Eye (tissue), 1 donor: ENCODE measurements at places on chromosomes 1 and 21.

DNA sequence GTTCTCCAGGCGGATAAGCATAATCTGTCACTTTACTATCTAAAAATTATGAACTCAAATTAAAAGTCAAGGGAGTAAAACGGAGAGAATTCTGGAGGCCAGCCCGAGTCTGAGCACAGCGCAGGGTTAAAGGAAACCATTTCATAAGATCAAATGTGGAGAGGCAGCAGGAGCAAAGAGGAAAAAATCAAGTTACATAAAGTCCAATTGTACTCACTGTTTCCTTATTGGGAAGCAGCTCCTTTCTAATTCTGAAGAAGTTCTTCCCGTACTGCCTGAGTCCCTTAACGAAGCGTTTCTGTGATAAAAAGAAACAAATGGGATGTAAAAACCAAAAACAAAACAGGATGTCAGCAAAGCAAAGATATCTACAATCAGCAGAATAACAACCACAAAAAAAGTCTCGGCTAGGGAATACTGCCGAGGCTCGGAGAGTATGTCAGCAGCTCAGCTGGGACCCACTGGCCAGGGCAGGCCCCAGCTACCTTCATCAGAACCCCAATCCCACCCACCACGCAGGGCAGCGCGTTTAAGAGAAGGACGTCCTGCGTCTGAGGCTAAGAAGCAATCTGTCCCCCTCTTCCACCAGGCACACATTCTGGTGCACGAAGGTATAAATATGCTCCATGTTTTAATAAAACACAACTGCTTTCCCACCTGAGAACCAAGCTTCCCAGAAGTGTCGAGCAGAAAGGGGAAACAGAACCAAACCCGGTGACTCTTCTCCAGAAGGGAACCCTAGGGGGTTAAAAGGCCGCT, 104.8 kb downstream of the SLC45A1 start:
- peak; percentile 65 for DNase-seq

DNA sequence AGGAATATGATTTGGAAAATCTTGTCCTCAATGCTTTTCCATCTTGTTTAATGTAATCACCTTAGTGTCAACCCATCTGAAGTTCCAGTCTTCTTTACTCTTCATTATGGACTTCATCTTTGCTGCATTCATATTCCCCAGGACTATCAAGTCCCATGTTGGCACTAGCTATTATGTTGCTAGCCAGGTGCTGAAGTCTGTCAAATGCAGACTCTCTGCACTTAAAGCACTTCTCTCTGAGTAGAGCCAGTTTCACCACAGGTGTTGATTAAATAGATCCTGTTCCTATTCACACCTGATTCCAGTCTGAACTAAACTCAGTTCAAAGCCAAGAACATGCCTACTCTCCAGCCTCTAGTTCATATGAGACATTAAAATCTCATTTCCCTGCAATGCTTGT, 75.0 kb upstream of the PKN2 start:
- DNase-seq = no peak

GRCh38 chr1:178495158-178495557, 1.6 kb downstream of the CLEC20A start:
- no peak for DNase-seq

DNA sequence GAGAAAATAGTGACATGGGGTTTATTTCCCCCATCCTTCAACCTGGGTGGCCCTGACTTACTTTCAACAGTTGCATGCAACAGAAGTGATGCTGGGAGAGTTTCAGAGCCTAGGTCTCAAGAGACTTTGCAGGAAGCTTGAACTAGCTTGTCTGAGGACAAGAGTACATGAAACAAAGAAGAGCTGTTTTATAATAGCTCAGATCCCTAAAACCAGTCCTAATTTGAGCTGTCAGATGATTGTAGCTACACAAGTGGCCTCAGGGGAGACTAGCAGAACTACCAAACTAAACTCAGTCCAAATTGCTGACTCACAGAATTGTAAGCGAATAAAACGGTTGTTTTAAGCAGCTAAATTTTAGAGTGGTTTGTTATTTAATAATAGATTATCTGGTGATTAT, 17.1 kb downstream of the RC3H1 start:
- DNase-seq = peak; percentile 59

GRCh38 chr1:223246476-223247112, 103.5 kb upstream of the TLR5 start:
- no peak for DNase-seq

GRCh38 chr1:228472655-228473054, 14.5 kb upstream of the RNF187 start:
- no peak for DNase-seq

DNA sequence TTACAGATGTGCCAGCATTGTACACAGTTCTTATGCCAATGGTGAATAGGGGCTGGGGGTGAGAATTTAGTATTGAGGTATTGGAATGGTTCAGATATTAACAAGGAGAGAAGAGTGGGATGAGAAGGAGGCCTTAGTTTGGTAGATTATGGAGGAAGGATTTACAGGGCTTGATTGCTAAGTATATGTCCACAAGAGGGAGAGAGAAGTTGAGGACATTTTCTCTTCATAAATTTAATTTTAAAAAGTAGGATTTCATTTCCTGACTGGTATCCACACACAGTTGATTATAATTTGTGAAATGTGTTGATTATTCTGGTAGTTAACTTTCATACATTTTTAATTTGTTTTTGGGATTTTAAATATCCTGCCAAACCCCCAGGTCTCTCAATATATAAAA, 213.0 kb downstream of the ADGRL2 start:
- DNase-seq = no peak

- no peak for DNase-seq
These were observed 16.5 kb downstream of the LHX4 start for GRCh38 chr1:180246579-180246978.

DNA sequence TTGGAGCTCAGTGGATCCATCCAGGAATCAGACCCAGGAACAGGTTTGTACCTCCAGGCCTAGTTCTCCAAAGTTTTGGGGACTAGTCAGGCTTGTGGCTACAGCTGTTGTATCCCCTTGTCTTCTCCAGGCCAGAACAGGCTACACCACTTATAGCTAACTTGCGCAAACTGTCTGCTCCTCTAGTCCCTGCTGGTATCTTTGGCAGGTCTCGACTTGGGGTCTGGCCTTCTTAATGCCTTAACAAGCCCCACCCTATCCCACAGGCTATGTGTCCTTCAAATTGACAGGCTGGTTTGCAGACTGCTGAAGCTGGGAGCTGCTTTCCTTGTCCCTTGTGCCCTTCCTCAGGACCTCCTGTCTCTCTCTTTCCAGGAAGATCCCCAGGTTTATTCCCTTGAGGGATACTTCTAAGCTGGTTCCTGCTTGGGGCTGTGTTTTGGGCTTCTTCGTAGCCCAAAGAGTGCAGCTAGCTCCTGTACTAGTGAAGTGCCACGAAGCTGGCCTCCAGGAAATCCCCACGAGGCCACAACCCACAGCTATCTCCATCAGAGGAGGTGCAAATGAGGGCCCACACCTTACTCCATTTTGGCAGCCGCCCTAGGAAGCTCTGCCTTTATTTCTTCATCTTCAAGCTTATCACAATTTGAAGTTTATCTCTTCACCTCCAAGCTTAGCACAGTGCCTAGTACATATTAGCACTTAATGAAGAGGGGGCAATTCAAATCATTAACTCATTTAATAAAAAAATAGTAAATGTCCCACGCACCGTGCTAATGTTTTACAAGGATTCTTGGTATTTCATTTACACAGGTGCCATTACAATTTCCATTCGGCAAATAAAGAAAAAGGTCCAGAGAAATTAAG, 683 bp upstream of the DMAP1 start:
- no peak for DNase-seq

DNA sequence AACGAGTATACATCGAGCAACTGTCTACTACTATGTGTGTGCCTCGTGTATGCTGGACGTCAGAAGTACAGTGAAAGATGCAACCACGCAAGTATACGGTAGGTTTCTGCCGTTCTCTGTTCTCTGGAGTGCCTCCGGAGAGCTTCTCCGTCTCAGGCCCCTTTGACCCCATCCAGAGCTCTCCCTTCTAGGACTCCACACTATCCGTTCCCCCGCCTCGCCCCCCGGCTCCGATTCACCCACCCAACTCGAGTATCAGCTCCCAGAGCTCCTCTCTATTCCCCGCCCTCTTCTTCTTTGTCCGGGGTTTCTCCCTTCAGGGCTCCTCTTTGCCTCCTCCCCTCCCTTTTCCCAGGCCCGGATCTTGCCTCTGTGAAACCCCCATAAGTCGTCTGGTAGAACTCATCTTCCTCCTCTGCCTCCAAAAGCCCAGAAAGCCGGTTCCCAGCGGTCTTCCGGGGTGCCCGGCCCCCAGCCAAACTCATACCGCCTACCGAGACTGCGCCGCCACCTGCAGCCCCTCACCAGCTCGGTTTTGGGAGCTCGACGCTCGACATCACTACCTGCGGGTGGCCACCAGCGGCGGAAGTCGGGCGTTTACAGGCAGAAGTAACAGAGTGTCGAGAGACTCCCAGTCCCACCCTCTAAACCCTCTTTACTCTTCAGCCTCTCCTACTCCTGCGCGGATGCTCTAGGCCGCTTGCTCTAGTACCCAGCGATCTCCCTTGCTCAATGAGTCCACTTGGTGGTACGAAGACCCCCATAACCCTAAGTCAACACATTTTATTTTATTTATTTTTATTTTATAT, at the start of gene VPS72:
Gene VPS72, minus strand, starts transcription at position 561 of the 809 bp plus-strand sequence. Its CDS starts 76 bp downstream, at position 485.
- DNase-seq = peak; percentile 96

DNA sequence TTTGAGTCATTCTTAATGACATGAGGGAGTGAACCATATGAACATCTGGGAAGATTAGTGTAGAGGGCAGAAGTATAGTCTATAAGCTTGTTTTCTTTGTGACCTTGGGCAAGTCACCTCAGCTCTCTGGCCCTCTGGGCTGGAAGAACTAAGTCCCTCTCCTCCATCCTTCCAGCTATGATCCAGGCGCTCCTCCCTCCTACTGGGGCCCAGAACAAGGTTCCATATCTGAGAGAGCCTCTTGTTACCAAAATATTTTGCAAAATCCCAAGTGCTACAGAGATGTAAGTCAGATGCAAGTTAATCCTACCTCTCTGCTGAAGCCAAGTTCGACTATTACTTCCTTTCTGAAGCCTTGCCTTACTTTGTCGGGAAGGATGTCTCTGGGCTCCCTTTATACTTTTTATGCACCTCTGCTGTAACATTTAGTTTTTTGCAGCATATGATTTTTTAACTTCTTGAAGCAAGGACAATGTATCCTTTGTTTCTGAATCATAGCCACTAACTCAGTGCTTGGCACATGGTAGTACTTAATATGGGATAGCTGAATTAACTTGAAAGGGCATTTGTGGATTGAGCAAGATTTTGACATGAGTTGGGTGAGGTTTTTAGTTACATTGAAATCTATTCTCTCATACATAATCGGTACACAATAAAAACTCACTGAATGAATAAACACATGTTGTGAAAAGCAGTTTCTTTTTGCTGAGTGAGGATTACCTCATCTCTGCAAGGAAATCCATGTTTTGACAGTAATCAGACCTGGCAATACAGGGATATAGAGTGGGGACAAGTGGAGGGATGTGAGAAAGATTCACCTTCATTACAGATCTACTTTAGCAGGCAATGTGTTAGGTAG, 54.7 kb upstream of the BEND5 start:
- no peak for DNase-seq

DNA sequence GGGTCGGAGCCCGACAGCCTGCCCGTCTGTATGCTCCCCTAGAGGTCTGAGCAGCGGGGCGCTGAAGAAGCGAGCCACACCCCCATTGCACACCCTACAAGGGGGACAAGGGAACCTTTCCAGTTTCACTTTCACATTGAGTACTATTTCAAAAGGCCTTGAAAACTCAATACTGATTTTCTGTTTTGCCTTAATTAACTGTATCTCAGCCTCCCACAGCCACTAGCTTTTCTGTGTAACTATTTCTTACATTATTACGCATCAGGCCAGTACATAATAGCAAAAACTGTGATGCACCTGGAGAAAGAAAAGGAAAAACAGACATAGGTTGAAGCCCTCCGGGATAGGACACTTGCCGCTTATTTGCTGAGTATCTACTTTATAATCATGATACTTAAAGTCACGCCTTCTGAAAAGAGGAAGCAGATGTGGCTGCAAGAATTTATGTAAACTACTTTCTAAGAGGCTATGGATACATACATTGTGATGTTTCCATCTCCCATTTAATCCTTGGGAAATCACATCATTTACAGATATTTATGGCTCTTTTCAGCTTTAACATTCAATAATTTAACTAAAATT, 1719.5 kb downstream of the MRPL39 start:
- no peak for DNase-seq

DNA sequence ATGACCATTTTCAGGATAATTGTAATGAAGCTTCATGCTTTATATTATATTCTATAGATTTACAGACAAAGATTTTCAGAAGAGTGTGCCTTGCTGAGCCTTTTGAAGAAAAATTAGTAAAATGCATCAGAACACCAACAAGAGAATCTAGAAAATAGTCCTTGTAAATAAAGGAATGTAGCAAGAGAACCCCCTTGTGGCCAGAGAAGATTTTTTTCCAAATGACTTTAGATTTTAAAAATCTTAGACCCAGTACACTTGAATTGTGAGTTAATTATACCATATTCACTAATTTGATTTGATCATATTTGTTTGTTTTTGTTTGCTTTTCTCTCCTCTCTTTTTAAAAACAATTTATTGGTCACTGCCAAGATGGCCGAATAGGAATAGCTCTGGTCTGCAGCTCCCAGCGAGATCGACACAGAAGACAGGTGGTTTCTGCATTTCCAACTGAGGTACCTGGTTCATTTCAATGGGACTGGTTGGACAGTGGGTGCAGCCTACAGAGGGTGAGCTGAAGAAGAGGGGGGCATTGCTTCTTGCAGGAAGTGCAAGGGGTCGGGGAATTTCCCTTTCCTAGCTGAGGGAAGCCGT, 12.8 kb upstream of the IFI44L start:
- DNase-seq = peak; percentile 58

- DNase-seq = no peak
These were observed 6.6 kb downstream of the SNX27 start for GRCh38 chr1:151618470-151618869.

DNA sequence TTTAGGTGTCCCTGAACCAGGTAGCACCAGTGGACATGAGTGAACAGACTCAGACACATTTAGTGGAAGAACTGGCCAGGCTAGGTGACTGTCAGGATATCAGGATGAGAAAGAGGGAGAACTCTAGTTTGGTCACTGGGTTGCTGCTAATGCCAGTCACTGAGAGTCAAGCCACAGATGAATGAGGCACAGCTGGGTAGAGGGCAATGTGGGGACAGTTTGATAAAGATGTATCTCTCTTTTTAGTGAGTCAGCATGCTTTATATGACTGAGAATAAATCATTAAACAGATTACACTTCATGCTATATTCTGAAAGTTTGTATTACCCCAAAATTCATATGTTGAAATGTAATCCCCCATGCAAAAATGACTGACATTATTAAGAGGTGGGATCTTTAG, 87.1 kb downstream of the SELENOF start:
- no peak for DNase-seq

DNA sequence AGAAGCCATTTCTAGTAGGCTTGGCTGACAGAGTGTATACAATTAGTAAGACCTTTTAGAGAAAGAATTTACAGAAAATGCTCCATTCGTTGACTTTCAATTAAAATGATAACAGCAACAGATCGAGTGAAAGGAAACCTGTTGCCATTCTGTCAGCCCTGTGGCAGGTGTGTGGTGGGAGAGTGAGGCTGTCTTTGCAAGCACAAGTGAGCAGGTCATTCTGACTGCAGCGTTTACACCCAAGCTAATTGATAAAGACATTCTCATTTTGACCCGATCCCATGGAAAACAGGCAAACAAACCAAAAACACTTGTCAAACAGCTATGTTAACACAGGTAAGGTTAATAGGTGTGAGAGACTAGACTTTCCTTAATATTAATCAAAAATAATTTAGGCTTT, 257.3 kb downstream of the PTBP2 start:
- DNase-seq = peak; percentile 50

GRCh38 chr1:58442114-58442513, 104.4 kb downstream of the OMA1 start:
- DNase-seq = peak; percentile 75

GRCh38 chr1:159088050-159088449, 11.5 kb upstream of the AIM2 start:
- no peak for DNase-seq

- DNase-seq = no peak
These were observed 123.0 kb downstream of the DSCAM start for GRCh38 chr21:40723966-40724365.
